KG1 (cell line): ENCODE measurements at places on chromosomes 16 and 17.

DNA sequence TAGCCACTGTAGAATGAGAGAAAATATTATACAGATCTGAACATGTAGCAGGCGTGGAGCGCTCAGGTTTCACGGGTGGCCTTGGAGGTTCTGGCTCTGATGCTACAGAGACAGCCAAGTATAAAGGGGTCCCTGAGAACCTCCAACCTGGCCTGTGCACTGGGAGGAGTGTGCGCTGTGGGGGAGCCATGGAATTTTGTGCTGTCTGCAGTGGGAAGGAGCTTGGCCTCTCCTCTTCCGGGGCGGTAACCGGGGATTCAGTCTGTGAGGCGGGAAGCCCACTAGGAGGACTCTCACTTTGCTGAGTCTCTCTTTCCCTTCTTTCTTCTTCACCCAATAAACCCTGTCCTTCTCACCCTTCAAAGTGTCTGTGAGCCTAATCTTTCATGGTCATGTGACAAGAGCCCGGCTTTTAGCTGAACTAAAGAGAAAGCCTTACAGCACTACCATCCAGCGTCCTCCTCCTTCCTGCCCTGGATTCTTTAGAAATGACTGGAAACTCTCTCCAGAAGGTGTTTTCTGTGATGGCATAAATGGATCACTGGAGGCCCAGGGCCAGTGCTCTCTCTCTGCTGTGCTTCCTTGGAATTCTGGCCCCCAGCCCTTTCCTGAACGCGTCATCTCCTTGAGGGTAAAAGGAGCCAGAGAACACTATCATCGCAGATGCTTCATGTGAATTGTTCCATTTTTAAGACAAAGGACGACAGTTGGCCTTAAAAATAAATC lies 232.1 kb upstream of the CACNG5 start:
- DNase-seq = no peak

GRCh38 chr17:27878776-27879562 lies 14.2 kb downstream of the LYRM9 start:
- no peak for DNase-seq

GRCh38 chr17:63645775-63646487 lies 23.7 kb downstream of the MAP3K3 start:
- no peak for DNase-seq

DNA sequence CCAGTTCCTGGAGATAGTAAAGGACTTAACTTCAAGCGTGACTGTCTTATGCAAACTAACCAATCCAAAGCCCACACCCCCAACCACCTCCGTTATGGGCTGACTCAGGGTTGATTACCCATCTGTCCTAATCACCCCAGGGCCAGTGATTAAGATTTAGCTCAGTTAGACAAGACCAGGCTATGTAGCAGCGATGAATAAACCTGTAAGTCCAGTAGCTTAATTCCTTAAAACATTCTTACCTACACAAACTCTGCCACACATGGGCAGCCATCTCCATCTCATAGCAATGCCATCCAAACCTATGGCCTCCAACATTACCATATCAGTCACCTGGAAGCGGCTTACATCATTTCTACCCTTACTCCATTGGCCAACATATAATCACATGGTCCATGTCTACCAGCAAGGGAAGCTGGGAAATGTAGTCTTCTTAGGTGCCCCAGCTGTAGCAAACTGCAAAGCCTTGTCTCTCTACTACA lies 266.7 kb downstream of the SHISA9 start:
- DNase-seq = no peak

DNA sequence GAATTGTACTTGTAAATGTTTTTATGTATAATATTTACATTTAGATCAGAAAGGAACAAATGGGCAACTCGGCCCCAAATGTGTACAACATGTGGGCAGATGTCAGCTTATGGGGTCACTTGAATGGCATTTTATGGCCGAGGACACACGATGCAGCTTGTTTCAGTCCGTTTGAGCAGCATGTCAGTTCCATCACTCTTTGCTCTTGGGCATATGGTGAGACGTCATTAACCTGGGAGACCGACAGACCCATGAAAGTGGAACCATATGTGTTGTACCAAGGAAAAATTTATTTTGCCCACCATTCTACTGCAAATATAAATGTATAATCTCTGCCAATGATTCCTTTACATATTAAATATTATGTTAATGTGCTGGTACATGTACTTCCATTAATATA lies 561.9 kb upstream of the SOX9 start:
- no peak for DNase-seq

- no peak for DNase-seq
These were observed 328.3 kb downstream of the FOXL1 start for GRCh38 chr16:86906623-86907022.

DNA sequence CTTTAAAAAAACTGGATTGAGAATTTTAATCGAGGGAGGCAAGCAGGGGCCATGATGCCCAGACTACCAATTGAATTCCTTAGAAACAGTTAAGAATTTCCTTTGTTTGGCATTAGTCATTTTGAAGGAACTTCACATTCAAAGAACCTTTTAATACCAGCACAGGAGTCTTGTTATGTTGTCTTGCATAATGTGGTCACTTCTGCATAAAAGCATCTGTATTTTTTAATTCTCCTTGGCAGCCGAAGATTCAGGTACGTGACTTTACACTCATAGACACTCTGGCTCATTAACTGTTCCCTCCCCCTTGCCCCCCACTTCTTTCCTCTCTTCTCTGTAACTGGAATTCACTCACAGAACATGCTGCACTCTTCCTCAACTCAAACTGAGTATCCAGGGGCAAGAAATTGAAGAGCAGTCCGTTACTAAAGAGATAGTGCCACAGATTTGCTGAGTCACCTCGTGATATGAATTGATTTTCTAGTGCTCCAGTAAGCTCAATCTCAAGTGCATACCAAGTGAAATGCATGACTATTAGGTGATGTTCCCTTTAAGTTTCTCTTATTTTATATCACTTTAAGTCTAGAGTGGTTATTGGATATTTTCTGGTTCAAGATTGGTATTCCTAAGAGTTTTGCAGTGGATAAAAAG lies 572.2 kb upstream of the SOX9 start:
- DNase-seq = no peak

- no peak for DNase-seq
These were observed 74.5 kb downstream of the NOG start for GRCh38 chr17:56667925-56668458.

GRCh38 chr17:33500151-33500550 lies 207.1 kb upstream of the ASIC2 start:
- no peak for DNase-seq

- DNase-seq = no peak
These were observed 22.3 kb downstream of the C16orf90 start for GRCh38 chr16:3472878-3473595.

DNA sequence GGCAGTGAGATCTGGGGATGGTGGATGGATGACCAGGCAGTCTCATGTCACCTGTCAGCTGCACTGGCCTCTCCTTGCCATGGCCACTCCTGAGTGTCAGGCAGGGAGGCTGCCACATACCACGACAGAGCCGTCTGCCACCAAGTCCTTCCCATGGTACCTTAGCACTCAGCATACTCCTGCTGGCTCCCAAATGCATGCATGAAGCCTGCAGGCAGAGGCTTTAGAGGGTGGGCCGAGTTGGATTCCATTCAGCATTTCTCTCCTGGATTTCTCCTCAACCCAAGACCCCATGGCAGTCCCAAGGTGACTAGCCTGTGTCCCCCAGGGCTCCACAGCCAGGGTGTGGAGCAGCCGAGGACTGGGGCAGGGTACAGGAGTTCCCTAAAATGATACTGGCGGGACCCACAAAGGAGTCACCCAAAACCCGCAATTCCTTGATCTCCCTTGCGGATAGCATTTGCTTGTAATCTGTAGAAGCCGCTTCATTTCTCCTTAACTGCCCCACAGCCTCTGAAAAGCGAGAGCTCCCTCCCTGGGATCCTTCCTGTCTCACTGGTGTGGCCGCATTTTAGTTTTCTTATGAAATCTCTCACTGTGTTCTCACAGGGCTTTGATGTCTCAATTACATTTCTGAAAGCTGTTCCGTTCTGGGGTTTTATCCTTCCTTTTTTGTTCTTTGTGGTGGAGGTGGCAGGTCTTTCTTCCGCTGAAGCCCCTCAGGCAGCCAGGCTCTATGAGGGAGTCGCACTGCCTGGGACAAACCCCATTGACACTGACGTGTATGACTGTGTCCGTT lies 141.4 kb downstream of the SOCS1 start:
- no peak for DNase-seq

DNA sequence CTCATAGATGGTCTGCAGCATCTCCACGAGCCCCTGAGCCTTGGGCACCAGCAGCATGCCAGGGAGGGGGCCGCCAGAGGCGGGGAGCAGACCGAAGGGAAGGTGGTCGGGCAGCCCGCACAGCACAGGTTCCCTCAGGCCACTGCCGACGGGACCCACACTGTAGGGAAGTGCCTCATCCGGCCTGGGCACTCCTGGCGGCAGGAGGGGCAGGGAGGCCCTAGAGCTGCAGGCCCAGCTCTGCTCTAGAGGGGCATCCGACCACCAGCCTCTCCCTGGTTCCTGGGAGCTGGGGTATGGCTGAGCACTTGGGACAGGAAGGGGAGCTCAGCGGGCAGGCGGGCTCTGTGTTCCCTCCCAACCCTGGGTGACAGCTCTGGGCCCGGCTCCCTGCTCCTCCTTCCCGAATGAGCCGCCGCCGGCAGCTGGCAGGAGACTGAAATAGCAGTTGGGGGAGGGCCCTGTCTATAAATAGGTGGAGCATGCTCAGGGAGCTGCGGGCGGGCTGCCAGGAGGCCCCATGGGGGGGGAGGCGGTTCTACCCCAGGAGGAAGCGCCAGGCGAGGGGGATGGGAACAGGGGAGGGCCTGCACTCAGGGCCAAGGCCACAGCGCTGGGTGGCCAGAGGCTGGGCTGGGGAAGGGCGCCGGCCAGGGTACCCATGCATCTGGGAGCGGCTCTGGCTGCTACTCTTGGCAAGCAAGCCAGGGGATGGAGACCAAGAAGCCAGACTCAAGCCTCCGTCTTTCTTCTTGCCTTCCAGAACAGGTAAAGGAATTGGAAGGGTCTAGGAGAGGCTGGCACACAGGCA lies 12.4 kb downstream of the HDAC5 start:
- DNase-seq = peak; percentile 55

GRCh38 chr16:1102333-1102700 lies 6.3 kb upstream of the C1QTNF8 start:
- no peak for DNase-seq

DNA sequence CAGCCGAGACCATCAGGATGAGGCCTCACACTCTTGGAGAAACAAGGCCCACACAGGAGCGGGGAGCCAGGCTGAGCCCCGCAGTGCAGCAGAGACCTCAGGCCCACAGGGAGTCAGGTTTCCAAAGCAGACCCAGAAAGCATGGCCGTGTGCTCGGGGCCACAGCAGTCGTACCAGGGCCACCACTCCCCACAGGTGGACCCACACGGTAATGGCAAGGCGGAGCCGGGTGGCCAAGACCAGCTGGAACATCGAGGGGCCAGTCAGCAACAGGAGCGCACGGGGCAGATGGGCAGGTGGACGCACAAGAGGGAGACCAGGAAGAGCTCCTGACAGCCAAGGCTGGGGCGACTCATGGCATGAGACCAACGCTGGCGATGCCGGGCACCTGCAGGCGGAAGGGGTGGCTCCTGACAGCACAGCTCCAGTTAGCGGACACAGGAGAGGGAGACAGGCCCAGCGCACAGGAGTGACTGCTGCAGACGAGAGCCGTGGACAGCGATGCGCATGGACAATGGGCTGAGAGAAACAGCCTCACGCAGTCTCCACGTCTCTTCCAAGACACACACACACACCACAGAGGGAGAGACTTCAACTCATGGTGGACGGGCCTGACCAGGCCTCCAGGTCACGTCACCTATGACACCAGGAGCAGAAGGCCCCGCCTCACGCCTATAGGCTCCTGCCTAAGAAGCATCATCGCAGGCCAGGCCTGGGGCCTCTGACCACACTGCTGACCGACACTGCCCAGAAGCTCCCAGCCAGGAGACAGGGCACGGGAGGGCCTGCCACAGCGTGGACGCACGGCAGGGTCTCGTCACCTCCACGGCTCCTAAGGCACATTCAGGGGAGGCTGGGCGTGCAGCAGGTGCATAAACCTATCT lies 58.6 kb downstream of the ZNF778 start:
- no peak for DNase-seq

DNA sequence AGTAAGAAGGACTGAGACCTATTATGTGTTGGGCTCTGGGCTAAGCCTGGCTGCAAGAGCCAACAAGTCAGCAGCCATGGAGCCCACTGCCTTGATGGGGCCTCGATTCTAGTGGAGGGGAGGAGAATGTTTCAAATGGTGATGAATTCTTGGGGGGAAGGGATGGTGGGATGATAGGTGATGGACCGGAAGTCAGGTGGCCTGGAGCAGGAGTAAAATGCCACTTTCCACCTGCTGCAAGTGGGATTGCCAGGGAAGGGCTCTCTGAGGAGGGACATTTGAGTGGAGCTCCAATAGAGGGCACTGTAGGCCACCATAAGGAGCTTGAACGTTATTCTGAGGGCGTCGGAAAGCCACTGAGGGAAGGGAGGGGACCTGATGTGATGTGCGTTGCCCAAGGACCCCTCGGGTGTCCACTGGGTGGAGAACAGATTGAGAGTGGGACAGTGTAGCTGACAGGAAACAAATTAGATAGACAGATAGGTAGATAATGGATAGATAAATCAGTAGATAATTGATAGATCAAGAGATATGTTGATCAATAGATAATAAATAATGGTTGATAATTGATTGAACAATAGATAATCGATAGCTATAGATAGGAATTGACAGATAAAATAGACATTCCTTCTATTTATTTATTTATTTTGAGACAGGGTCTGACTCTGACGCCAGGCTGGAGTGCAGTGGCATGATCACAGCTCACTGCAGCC lies 18.2 kb upstream of the NXPH3 start:
- DNase-seq = no peak

DNA sequence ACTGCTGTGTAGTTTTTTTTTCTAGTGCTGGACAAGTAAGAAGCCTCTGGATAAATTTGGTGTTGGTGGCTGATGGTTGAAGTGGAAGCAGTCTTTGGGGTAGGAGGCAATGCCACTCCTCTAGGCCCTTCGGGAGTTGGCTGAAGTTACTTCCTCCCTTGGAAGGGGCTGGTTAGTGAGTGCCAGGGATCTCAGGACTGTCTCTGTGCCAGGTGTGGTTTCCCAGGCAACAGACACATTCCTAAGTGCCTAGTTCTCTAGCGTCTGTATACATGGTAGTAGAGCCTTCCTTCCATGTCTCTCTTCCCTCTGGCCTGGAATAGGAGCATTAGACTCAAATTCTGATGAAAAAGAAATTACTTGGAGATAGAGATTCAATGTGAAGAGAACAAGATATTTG lies 15.3 kb downstream of the TMEM98 start:
- no peak for DNase-seq

DNA sequence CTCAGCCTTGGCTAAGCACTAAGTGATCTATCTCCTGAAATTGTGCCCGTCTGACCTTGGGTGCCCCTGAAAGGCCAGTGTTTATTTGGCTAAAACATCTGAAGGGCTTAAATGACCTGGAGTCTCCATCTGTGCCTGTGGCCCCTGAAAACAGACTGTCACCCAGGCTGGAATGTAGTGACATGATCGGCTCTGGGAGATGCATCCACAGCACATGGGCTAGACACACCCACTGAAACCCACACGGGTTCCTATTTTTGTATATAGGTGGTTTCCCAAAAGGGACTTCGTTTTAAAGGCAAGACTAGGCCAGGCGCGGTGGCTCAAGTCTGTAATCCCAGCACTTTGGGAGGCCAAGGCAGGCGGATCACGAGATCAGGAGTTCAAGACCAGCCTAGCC lies 13.5 kb downstream of the CEP295NL start:
- DNase-seq = no peak

GRCh38 chr17:79939094-79939435 lies 96.6 kb downstream of the TBC1D16 start:
- no peak for DNase-seq

- no peak for DNase-seq
These were observed 1.4 kb upstream of the SPNS2 start for GRCh38 chr17:4497101-4497824.
